ENCODE measurements at places on chromosomes 4 and X.
A peak's percentile ranks its signal among the peaks of the same experiment; 100 is the strongest.

GRCh38 chr4:115657991-115658650, 544.7 kb upstream of the NDST4 start:
- no peak for DNase-seq

- DNase-seq = no peak
Measured at GRCh38 chr4:152132776-152133175, 372.0 kb upstream of the GATB start.

- no peak for DNase-seq
Measured at GRCh38 chrX:116198810-116199209, 28.3 kb downstream of the AGTR2 start.

DNA sequence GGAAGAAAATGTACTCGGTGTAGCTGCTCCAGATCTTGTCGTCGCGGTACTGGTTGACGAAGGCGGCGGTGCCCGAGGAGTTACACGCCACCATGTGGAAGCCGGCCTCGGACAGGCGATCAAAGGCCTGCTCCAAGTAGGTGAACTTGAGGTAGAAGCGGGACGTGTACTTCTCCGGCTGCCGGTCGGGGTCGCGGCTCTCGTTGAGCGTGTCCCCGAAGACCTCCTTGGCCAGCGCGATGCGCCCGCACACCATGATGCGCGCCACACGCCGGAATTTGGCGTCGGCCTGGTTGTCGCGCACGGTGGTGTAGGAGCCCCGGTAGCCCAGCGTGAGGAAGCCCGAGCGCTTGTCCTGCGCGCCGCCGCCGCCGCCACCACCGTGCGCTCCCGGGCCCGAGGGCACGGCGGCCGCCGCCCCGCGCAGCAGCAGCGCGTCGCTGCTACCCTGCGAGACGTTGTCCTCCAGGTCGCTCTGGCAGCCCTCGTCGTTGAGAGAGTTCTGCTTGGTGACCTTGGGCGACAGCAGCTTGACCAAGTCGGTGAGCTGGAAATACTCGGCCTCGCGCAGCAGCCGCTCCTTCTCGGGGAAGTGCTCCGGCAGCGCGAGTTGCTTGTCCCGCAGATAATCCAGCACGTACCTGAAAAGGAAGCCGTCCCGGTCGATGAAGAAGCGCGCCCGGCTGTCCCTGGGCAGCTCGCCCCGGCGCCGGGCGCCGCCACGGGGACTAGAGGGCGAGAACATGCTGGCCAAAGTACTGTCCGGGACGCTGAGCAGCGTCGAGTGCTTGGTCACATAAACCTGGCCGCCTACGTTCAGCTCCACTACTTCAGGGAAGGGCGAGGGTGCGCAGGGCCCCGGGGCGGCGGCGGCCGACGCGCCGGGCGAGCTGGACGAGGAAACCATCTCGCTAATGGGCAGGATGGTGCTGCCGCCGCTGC, 775 bp downstream of the KCTD8 start:
- peak; percentile 37 for DNase-seq

DNA sequence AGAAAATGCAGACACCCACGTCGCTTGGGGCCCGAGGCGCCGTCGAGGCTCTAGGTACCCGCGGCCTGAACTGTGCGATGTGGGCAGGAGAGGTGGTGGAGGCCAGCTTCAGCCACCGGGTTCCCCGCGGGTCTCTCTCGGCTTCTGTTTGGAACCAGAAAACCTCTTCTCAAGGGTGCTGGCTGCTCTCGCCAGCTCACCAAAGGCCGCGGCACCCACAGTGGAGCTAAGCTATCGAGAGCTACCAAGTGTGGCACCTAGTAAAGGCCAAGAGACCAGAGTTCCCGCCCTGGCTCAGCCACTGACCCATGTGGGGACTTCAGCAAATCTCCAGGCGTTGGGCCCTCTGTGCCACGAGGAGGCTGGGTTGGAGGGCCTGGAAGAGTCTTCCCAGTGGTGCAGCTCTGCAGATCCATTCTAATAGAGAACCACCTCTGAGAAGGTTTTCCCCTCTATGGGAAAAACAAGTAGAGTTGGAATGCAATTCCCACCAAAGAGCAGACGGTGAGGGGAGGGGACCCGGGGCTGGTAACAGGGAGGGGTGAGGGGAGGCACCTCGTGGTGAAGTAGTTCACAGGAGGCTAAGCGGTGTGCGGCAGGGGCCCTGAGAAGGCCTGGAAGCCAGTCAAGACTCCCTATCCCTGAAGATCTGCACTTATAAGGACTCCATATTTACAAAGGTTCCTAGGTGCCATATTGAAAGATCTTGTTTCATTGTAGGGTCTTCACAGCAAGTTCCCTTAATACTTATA, 5.5 kb upstream of the HMGB3 start:
- no peak for DNase-seq

DNA sequence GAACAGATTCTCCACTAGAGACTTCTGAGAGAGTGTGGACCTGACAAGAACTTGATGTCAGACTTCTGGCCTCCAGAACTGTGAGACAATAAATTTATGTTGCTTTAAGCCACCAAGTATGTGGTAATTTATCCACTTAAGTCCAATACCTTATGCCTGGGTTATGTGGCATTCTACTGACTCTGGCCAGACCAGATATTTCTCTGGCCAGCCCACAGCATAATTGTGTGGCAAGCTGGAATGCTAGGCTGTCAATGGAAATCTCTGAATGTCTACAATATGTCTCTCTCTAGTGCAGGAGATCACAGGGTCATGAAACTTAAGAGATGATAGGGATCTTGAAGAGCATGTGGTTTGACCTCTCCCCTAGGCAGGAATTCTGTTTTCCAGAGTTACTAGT, 251.0 kb downstream of the ZNF674 start:
- DNase-seq = no peak

GRCh38 chr4:110049951-110050925, 137.6 kb downstream of the EGF start:
- peak; percentile 60 for DNase-seq

DNA sequence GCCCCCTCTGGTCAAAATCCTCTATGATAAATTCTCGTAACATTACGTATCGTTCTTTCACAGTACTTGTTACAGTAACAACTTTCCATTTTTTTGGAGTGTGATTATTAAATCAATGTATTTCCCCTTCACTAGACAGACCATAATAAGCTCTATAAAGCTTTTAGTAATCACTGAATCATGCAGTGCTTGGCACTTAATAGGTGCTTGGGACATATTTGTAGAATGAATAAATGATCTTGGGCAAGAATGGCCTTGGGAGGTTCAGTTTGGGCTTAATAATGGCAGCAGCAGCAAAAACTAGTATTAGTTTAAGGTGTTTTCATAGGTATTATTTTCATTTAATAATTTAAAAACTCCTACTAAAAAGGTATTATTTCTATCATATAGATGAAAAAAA, 33.4 kb upstream of the SFRP2 start:
- no peak for DNase-seq

DNA sequence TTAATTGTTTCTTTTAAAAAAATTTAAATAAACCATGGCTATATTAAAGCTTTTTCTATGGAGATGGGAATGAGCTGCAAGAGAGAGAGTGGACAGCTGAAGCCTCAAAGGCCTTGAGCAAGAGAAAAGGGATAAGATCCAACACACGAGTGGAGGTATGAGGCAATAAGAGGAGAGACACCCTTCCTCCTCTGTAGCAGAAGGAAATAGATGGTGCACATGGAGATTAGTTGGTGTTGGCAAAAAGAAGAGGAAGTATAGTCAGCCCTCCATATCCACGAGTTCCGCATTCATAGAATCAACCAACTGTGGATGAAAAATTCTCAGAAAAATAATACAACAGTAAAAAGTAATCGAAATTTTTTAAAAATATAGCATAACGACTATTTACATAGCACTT, 3.2 kb downstream of the CXorf38 start:
- DNase-seq = peak; percentile 39

- DNase-seq = no peak
Measured at GRCh38 chrX:47746446-47746845, 87.5 kb upstream of the UXT start.

- DNase-seq = no peak
Measured at GRCh38 chr4:162978398-162978797, 188.3 kb downstream of the NAF1 start.

DNA sequence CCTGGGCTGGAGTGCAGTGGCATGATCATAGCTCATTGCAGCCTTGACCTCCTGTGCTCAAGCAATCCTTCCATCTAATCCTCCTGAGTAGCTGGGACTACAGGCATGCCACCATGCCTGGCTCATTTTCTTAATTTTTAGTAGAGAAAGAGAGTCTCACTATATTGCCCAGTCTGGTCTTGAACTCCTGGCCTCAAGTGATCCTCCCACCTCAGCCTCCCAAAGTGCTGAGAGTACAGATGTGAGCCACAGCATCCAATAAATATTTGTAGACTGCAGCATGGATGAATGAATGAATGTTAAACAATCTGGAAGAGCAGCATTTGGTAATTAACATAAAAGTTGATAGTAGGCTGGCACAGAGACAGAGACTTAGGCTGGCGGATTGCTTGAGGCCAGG, 20.0 kb downstream of the KLB start:
- DNase-seq = no peak

DNA sequence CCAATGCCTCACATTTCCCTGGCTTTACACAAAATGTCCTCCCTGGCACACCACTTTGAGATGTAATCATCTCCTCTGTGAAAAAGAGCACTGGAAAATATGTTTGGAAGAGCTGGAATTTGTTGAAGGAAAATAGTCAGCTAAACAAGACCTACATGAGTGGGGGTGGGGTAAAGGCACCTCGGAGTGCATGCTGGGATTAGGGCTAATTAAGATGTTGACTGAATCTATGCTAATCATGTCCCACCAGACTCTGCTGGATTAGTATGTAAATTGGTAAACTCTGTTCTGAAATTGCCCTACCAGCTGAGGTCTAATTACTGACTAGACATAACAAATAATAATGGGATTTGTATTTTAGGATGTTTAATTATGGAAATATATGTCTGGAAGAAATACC, 46.8 kb upstream of the MID1 start:
- DNase-seq = no peak

DNA sequence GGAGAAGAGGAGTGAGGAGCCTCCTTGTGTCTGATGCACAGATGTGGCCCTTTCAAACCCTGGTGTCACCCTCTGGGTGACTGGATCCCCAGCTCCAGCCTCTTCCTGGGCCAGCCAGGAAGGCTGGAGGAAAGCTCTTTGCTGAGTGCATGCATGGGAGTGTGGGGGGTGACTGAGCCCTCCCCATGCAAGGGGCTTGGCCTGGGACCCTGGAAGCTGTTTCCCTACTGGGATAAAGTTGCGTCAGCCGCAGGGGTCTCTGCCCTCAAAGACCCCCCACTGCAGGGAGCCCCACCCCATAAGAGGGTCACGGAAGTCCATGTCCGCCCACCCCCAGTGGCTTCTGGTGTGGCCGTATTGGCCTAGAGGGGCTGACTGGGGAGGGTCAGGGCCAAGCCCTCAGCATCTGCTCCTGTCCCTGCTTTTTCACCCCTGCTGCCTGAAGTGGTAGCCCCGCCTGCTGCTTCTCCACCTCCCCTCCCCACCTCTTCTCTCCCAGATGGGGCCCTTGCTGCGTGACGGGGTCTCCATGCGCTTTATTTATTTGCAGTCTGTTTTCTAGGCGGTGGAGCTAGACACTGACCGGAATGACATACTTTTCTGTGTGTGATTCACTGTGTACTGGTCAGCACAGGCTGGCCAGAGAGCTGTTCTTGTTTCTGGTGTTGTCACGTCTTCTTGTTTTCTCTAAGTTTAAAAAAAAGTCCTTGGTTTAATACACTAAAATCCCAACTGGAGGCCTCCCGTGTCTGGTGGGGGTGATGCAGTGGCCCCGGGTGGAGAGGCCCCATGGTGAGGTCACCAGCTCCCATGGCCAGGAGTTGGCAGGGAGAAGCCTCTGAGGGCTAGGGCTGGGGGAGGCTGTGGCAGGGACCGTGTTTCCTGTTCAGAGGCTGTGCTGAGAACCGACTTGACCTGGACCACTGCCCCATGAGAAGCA, 3.6 kb downstream of the SMIM10L2A start:
- DNase-seq = no peak

DNA sequence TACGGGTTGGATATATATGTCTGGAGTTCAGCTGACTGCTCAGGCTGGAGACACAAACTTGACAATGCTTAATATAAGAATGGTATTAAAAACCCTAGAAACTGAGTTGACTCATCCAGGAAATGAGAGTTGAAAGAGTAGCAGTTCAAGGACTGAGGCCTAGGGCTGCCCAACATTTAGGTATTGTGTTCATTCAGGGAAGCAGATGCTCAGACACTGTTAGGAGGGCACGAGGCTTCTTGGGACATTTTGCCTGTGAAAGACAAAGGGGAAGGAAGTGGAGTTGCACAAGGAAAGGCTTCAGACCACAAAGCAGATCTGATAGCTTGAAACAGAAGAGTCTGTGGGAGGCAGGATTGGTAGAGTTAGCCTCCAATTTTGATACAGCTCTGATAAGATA, 52.0 kb upstream of the HS3ST1 start:
- no peak for DNase-seq

- DNase-seq = no peak
Measured at GRCh38 chrX:150164971-150165600, 198.0 kb upstream of the MAMLD1 start.

GRCh38 chrX:129961180-129962083, 21.0 kb upstream of the BCORL1 start:
- peak; percentile 36 for DNase-seq

- no peak for DNase-seq
Measured at GRCh38 chrX:133005616-133006015, 47.2 kb upstream of the HS6ST2 start.

DNA sequence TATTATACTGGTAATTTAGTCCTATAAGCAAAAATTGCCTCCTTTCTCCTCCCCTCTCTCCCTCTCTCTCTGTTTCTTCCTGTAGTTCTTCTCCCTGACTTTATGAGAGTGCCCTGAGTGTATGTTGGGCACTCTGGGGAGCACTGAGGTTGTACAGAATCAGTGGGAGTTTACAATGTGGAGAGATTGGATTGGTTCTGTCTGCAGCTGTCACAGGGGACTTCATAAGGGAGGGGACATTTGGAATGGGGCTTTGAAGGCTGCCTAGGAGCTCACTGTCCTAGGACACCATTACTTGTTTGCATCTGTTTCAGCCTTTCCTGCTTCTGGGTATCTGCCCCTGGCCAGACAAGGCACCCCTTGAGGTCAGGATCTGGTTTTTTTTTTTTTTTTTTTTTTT, 22.9 kb downstream of the SH3TC1 start:
- no peak for DNase-seq

DNA sequence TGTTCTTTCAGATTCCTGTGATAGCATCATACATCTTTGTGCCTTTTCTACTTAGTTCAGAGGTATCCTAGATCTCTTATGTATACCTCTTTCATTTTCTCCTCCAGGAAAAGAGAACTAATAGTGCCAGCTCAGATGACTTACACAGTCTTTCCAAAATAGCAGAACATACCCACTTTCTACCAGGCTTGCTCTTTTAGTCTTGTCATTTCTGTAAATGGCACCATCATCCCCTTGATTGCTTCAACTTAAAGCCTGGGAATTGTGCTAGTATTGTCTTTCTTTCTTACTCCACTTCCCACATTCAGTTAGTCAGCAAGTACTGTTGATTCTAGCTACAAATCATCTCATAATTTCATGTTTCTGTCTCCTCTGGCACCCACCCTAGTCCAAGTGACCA, 5.1 kb downstream of the APEX2 start:
- DNase-seq = no peak

DNA sequence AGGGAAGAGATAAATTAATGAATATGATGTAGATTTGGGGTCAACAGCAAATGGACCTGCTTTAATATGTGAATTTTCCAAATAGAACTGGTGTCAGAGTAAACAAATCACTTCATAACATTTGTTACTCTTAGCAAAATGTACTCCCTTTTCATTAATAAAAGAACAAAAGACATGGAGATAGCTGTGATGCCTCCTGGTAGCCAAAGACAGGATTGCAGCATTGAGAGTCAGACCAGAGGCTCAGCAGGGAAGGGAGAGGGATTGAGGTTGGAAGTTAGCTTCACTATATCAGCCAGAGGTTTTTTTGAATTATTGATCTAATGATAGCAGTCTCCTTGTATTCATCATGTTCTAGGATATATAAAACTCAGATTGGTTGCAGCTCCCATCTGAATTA, 17.4 kb upstream of the RAB40A start:
- no peak for DNase-seq
